ENCODE measurements at places on chromosomes 11 and 22.

- no peak for DNase-seq
Measured at GRCh38 chr11:99176430-99176829, 155.7 kb downstream of the CNTN5 start.

- no peak for DNase-seq
Measured at GRCh38 chr11:131817687-131818188, 447.3 kb downstream of the NTM start.

DNA sequence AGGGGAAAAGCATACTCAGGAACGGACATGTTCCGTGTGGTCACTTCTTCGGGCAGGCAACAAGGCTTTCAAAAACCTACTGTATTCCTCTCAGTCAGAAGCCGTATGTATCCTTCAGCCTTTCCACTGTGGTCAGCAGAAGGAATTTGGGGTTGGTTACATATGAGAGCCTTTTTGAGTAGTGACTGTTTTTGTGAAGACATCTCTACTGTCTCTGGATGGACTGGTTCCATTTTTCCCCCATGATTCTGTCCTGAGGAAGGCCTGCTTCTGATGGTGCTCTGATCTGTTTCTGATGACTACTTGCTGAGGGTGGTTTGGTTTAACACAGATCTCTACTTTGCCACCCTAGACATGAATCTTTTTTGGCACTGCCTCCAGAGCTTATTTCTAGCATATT is 63.7 kb upstream of the HORMAD2 start:
- DNase-seq = no peak

DNA sequence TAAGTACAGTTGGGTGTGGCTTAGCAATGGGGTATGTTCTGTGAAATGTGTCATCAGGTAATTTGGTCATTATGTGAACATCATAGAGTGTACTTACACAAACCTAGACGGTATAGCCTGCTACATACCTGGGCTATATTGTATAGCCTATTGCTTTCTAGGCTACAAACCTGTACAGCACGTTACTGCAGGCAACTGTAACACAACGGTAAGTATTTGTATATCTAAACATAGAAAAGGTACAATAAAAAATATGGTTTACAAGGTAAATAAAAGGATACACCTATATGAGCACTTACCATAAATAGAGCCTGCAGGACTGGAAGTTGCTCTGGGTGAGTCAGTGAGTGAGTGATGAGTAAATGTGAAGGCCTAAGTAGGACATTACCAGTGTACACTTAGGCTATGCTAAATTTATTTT is 73.1 kb upstream of the GDPD4 start:
- no peak for DNase-seq

DNA sequence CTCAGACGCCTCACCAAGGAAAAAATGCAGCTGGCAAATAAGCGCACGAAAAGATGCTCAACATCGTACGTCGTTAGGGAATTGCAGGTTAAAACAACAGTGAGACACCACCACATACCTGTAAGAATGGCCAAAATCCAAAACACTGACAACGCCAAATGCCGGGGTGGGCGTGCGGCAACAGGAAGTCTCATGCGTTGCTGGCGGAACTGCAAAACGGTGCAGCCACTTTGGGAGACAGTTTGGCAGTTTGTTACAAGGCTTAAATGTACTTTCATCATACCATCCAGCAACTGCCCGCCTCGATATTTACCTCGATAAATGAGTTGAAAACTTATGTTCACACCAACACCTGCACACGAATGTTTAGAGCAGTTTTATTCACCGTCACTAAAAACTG is 7.5 kb upstream of the CTSD start:
- DNase-seq = no peak

GRCh38 chr11:86869966-86870570 is 69.7 kb downstream of the PRSS23 start:
- peak; percentile 40 for DNase-seq

DNA sequence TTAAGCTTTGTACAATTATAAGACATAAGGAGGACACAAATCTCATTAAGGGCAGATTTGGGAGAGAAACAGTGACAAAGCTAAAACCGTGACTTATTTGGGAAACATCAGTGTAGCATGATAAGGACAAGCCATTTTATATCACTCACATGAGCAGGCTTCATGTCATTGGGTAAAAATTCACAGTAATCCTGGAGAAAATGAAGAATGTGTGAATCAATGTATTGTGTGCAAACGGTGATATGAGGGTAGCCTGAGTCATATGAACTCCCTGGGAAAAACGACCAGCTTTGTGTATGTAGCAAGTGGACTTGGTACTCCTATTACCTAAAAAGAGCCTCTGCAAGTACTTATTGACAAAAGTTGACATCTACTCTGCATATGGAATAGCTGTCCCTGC is 6.0 kb upstream of the TRIM34 start:
- DNase-seq = no peak

GRCh38 chr22:49073873-49074417 is 753.7 kb downstream of the BRD1 start:
- DNase-seq = no peak

DNA sequence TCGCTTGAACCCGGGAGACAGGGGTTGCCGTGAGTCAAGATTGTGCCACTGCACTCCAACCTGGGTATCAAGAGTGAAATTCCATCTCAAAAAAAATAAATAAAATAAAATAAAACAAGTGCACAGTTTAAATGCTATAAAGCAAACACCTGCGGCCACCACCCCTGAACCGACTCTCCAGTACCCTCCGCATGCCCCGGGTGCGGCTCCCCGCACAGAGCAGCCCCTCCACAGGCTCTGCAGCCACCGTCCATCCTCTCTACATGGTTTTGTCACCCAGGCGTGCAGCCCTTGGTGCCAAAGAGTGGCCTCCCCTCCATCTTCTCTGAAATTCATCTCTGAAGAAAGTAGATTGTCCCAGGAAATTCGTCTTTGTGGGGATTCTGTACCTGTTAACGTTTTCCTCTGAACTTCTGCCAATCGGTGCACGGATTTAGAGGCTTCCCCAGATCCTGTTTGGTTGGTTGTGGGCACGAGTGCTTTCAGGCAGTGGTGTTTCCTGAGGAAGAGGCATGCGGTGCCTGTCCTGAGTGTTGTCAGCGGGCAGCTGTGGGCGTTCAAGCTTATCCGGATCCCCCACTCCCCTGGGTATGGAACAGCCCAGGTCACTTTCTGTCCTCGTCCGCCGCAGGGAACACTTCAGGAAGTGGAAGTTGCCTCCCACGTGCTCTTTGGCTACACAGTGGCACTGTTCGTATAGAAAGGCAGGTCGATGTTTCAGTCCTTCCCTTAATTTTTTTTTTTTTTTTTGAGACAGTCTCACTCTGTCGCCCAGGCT is 4.1 kb downstream of the MIOX start:
- no peak for DNase-seq

- DNase-seq = no peak
Measured at GRCh38 chr22:17228725-17229126, 9.5 kb upstream of the ADA2 start.

DNA sequence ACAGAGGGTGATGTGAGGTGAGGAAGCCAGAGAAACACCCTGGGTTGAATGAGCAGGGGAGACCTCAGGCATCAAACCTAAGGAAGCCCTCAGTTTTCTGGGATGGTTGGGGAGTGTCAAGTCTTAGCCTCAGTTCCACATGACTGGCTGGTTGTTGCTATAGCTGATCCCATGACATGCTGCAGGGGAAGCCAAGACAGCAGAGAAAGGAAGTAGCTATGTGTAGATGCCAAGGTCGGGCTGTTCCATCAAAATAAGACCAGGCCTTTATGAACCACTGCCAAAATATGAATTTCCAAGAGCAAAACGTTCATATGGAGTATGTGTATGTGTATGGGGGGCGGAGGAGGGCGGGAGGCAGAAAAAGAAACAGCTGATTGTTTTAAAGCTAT is 11.6 kb downstream of the CD59 start:
- DNase-seq = no peak

DNA sequence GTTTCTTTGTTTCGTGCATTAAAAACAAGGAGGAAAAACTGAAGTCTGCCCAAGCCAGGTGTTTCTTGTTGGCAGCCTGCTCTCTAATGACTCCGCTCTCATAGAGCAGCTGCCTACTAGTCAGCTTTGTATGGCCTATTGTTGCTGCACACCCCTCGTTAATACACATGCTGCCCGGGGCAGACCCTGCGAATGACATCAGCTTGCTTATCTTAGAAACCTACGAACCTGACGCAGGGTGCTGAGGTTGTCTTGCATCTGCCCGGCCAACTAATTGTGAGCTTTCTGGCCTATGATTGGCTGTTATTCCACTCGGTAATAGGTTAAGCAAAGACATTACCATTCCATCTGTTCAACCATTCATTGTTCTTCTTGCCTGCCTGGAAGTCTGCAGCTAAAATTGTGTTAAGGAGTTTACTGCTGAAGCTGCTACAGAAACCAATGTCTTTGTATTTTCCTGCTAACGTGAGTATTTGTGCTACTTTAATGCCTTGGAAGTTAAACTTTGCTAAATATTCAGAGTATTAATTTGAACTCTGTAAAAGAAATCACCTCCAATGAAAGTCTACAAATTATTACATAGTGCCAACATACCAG is 37.5 kb downstream of the ZC3H12C start:
- DNase-seq = no peak

GRCh38 chr11:80523057-80523456 is 1082.2 kb upstream of the TENM4 start:
- DNase-seq = no peak

DNA sequence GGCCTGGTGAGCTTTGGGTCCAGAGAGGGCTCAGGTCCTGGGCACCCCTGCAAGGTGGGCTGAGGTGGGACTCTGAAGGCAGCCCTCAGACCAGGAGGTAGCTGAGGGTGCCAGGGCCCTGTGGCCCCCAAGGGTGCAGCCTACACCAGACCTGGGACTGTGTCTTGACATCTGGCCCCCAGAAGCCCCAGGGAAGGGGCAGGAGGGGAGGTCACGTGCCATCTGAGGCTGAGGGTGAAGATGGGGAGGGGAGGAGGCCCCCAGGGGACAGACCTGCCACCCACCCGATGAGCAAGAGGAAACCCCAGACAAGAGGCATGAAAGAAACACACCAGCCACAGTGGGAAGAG is 520.2 kb downstream of the BRD1 start:
- DNase-seq = no peak

DNA sequence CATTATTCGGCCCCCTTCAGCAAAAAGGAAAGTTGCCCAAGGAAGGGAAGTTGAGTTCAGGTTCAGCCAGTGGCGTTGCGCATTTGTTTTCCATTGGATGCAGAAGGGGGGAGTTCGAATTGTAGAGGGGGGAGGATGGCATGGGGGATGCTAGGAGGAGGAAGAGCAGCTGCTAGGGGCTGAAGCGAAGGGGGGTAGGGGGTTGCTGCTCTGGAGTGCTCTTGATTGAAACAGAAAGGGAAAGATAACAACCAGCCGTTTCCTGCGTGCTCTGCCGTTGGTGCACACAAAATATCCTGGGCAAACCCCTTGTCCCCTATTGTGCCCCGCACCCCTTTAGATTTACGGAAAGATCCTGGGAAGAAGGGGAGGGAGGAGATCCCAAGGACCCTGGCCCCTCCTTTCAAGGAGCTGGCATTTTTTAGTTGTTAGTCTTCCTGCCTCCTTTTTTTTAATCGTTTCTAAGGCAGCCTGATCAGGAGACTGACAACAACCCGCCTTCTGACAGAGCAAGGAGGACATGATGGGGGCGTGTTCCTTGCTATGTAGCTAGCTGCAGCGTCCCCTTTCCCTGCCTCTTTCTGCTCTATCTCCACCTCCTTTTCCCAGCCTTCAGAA is 2.1 kb downstream of the KMT2A start:
- DNase-seq = peak; percentile 17

Measured in heart right ventricle (tissue), 16 donors.